Subcutaneous adipose tissue (tissue), 4 donors: ENCODE measurements at places on chromosomes 1 and 21. TPM values are rescaled to one million over a fixed set of nuclear protein-coding genes. Genes with fewer than 3 reads are reported as not detected.

Gene KCNN3
- total RNA-seq: under 0.01 TPM

Gene NBPF10
- total RNA-seq: 5.3 TPM

Gene APCS
- not detected for total RNA-seq

Gene CSMD2
- 4.4 TPM for total RNA-seq

Gene TIE1
- 147 TPM for total RNA-seq

Gene CFAP74
- not detected for total RNA-seq

Gene NTMT2
- not detected for total RNA-seq

Gene MRPL20
- 109 TPM for total RNA-seq

Gene RIPK4
- total RNA-seq: not detected

Gene C21orf58
- 2.9 TPM for total RNA-seq

Gene TNFRSF4
- total RNA-seq: 1.6 TPM

Gene LCE3D
- total RNA-seq: not detected

Gene KIAA1614
- total RNA-seq: 9.9 TPM

Gene KLHDC9
- total RNA-seq: 0.68 TPM

Gene SYNC
- 13.3 TPM for total RNA-seq

Gene PLCH2
- not detected for total RNA-seq

Gene UBE2J2
- total RNA-seq: 32.1 TPM

Gene ZNF684
- 4.5 TPM for total RNA-seq

Gene TMIGD3
- 1.9 TPM for total RNA-seq

Gene FGR
- total RNA-seq: 179 TPM

Gene GPR37L1
- total RNA-seq: not detected

Gene PROX1
- 0.98 TPM for total RNA-seq

Gene CRABP2
- 2.4 TPM for total RNA-seq

Gene OR2G6
- not detected for total RNA-seq

Gene PGLYRP3
- not detected for total RNA-seq

Gene ADGRL4
- total RNA-seq: 52.7 TPM
